ENCODE measurements at places on chromosomes 6 and 20.

DNA sequence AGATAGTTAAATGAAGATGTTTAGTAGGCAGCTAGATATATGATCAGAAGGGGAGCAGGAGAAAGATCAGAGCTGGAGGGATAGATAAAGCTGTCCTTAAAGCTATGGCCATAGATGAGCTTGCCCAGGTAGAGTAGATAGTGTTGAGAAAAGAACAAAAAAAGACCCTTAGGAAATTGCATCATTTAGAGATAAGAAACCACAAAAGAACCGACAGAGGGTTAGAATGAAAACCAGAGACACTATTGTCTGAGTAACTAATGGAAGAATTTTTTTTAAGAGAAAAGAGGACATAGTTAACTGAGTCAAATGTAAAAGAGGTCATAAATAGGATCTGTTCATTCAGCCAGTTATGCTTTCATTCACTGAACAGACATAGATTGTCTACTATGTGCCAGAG lies 101.8 kb downstream of the TNFAIP3 start:
- no peak for DNase-seq

DNA sequence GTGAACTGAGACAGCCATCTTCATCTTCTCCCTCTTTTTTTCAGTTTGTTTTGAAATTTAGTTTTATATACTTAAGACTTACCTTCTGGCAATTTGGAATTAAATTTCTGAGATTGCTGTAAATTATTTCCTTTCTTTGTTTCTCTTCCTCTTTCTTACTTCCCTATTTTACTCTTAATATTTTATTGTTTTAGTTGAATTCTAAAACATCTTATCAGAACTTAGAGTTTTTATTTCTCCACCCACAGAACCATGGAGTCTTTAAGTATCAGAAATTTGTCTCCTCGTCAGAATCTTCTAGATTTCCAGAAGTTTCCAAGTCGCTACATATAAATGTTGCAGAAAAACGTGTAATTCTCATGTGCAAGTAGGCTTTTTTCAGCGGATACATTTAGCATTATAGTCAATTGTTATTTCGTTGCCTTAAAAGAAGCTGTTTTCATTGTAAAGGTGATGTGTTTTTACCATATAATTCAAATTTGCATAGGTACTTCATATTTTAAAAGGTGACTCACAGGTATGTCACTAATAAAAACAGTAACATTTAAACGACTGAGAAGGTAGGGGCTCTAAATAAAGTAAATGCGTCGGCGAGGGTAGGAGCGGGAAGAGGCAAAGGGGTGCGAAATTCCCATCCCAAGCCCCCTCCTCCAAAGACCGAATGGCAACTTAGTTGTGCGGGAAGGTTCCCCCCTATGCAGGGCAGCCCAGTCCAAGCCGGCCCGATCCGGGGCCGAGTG lies 866 bp upstream of the MYO6 start:
- no peak for DNase-seq

DNA sequence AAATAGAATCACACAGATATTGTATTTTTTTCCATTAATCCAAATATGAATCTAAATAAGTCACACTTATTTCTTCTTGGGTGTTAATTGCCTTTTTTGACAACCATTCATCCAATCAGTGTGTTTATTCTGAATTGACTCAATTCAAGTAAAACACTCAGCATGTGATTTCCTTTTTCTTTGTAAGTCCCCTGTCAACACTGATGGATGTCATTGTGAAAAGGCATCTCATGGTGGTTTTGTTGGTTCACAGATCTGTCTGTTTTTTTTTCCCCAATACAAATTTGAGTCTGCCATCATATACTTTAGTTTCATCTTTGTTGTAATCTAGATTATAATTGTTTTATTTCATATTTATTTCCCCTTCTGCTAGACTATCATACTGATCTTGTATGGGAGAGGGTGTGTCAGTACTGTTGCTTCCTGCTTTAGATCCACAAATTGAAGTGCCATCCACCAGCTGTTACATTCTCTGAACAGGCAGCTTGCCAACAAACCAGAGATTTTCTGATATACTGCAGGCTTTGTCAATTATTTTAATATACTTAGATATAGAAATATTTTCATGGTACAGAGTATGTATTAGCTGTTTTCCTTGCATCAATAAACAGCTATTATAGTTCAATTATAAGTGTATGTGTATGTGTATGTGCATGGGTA lies 64.2 kb upstream of the FLRT3 start:
- peak; percentile 53 for DNase-seq

DNA sequence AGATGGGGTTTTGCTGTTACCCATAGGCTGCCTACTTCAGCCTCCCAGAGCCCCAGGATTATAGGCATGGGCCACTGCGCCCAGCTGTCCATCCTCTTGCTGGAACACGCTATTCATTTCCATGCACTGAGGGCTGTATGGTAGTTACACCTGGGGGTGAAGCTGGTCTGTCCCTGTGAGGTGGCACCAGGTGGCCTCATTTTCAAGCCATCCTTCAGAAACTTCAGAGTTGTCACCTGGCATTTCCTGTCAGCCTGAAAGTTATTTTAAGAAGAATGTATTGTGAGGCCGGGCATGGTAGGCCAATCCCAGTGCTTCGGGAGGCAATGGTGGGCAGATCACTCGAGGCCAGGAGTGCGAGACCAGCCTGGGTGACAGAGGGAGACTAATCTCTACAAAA lies 147.6 kb downstream of the DTNBP1 start:
- DNase-seq = no peak

DNA sequence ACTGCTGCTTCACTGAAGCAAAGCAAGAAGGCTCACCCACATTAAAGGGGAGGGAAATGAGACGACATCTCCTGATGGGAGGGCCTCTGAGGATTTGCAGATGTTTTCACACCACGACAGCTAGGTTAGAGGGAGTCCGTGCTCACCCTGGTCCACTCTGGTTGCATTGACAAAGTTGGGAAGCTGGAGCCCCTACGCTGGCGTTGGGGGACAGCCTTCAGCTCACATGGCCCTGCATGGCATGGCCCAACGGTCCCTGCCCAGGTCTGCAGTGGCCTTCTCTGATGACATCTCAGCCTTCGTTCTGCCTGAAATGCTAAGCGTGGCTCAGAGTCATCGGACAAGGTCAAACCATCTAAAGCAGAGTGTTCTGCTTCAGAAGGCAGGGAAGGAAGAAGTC lies 3.8 kb upstream of the NAPB start:
- no peak for DNase-seq

GRCh38 chr6:36536873-36537547 lies 10.3 kb downstream of the STK38 start:
- no peak for DNase-seq

- no peak for DNase-seq
These were observed 979.0 kb downstream of the KIF16B start for GRCh38 chr20:15594158-15594695.

GRCh38 chr6:129498541-129498940 lies 211.4 kb downstream of the ARHGAP18 start:
- no peak for DNase-seq

GRCh38 chr6:36682328-36683144 lies 4.0 kb downstream of the CDKN1A start:
- DNase-seq = peak; percentile 74

DNA sequence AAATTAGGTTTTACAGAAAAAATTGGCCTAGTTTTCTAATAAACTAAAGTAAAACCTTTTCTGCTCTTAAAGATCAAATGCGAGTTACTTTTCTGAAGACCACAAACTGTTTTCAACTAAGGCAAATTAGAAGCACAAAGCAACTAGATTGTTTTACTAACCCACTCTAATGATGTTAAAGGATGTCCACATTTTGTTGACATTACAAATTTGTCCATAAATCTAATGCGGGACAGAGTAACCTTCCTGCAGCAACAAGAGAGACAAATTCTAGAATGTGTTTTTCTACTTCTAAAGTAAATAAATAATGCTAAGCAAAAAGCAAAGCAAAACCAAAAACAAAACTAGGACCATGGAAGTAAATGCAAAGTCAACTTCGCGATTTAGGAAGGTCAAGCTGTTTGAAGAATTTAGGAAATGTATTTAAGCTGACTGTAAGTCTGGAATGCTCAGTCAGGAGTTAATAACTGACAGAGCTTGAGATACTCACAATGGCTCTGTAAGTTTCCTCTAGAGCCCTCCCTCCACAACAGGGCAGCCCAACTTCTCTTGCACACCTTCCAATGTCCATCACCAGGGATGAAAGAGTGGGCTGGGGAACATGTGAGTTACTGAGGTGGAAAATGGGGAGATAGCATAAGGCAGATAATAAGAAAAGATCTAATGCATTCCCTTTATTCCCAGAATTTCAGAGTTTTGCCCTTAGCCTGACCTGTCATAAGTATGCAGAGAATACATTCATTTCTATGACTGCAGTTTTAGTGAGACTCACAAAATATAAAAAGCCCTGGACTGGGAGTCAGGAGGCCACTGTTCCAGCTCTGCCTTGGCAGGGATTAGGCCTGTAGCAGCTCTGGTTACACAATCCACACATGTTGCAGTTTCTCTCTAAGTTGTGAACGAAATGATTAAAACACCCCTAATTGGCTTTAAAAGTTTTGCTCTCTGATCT lies 158.8 kb downstream of the FOXA2 start:
- DNase-seq = no peak

GRCh38 chr6:93048381-93048780 lies 371.0 kb downstream of the EPHA7 start:
- DNase-seq = no peak

DNA sequence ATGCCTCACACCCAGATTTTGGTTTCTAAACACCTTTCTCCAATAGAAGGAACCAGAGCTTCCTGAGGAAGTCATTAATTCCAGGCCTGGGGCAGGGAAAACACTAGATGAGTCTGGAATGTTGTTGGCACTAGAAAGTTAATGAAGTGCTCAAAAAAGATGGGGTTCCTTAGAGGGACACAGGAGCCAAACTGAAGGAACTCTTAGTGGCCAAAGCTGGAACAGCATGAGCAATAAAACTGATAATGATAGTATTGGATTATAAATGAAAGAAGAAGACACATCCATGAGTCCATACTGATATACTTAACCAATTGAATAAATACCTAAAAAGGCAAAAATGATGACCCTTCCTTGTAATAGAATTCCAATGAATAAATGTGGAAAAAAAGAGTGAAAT lies 4.4 kb downstream of the IL20RA start:
- no peak for DNase-seq

GRCh38 chr6:101088594-101088993 lies 207.5 kb upstream of the ASCC3 start:
- no peak for DNase-seq

DNA sequence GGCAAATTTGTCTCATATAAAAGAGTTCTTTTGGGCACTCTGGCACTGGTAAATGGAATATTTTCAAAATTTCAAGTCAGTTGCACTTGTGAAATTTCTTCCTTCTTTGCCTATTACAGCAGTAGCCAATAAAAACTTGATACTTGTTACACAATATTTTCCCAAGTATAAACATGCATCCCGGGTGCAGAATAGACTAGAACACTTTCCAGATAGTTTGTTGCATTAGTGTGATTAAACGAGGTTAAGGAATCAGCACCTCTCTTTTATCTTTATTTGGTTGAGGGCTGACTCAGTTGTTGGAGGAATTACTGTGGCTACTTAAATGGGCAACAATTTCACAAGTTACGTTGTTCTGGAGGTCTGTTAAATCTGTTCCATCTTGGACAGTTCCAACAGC lies 467.5 kb downstream of the CDKAL1 start:
- DNase-seq = no peak

DNA sequence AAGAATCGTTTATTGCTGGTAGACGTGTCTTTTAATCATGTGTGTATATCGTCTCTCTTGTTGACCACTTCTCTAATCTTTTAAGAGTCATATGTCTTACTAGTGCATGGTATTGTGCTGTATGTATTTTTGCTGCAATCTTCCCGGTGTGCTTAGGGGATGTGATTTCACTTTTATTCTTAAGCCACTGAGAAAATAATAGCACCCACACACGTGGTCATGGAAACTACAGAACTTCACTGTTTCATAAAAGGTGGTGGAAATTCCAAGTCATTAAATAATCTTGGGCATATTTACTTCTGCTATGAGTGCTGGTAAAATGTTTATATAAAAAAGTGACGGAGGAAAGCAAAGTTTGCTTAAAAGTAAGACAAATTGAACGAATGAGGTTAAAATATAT lies 3.0 kb upstream of the CDYL start:
- no peak for DNase-seq

DNA sequence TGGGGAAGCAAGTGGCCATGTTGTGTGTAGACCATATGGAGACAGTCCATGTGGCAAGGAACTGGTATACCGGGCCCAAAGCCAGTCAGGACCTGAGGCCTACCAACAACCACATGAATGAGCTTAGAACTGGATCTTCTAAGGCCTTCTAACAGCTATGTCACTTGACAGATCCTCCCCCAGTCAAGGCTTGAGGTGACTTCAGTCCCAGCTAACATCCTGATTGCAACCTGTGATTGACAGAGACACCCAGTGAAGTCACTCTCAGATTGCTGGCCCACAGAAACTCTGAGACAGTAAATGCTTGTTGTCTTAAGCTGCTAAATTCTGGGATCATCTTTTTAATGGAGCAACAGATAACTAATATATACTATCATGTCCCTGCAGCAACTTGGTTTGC lies 32.9 kb downstream of the AHI1 start:
- DNase-seq = no peak

DNA sequence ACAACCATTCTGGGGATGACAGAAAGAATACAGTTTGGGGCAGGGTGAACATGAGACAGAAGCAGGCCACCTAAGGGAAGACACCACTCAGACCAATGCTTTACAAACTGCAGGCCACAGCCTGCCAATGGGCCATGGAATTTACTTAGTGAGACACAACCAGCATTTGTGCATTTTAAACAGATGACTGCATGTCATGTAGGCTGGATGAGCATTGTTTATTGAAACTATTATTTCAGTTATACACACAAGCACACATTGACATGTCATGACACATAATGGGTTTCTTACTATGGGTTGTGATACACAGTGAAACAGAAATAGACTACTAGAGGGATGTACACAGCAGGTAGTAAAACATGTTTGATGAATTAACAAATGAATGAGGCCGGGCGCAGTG lies 8.0 kb downstream of the PGM3 start:
- no peak for DNase-seq

GRCh38 chr6:2768696-2769095 lies 3.5 kb downstream of the WRNIP1 start:
- no peak for DNase-seq

DNA sequence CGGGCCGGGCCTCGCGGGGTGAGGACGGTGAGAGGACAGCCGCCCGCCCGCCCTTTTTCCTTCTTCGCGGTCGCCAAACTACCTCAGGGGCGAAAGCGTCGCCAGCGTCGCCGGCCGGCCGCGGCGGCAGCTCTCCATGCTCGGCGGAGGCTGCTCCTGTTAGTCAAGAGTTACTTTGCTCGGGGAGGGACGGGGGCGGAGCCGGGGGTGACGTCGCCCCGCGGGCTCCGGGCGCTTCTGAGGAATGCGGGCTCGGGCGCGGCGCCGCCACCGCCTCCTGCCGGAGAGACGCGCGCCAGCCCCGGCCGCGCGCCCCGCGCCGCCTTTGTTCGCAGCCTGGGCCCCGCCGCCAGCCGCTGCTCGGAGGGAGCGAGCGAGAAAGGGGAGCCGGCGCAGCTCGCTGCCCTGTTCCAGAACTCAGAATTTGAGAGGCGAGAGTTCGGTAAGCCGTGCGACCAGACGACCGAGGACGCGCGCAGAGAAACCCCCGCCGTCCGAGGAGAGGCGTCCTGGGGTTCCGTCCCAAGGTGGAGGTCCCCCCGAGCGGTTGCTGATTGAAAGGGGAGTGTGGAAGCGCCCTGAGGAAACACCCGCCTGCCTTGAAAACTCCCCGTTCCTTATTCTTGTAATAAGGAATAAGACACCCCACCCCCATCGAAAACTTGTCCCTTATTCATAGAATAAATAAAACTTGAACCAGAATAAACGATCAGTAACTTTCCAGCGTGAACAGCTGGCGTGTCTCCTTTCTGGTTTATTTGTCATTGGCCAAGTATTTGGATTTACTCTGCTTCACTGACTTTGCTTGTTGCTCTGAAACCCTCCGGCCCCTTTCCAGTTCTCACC lies at the start of gene PTPRK:
TSS of gene PTPRK (minus strand) at position 164 of the 846 bp plus-strand sequence. CDS start 241 bp downstream, outside the sequence.
- no peak for DNase-seq

Data from SHP77 (cell line).